ENCODE measurements at places on chromosomes 4 and X.

GRCh38 chrX:115533485-115533884 is 27.5 kb upstream of the PLS3 start:
- no peak for DNase-seq

- DNase-seq: no peak
Measured at GRCh38 chr4:145545538-145546174, 64.0 kb downstream of the SMAD1 start.

- DNase-seq: no peak
Measured at GRCh38 chr4:29734343-29735213, 985.6 kb upstream of the PCDH7 start.

DNA sequence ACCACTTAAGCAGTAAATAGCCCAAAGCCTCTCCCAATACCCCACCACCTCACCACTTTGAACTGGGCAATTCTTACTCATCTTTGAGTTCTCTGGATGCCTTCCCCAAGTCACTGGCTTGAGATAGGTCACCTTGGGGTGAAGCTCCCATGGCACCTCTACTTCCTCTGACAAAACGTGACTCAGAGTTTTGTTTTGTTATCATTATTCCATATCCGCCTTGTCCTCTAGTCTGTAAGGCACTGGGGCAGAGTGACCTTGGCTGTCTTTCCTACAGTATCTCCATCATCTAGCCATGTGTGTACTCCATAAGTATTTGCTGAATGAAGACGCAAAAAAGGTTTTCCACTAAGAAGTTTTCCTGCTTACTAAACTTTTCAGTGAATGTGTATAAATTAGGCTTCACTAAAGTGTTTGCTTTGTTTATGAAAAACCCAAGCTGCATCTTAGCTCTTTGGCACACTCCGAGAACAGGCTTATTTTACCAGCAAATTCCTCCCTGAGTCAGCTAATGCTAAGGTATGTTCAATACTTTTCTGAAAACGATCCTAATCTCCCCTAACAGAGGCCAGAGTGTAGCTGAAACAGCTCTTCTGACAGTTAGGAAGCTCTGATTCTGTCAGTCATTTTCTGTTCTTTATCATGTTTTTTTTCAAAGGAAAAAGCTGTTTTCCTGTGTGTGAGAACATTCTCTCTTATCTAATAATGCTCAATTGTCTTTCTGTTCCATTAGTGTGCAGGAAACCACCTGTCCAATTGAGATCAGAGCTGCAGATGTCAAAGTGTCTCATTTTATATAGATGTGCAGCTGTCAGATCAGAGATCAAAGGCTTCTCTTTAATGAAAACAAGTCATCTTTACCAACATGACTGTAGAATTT is 30.2 kb upstream of the TSPAN5 start:
- no peak for DNase-seq

GRCh38 chrX:39011454-39012221 is 210.4 kb downstream of the MID1IP1 start:
- no peak for DNase-seq

DNA sequence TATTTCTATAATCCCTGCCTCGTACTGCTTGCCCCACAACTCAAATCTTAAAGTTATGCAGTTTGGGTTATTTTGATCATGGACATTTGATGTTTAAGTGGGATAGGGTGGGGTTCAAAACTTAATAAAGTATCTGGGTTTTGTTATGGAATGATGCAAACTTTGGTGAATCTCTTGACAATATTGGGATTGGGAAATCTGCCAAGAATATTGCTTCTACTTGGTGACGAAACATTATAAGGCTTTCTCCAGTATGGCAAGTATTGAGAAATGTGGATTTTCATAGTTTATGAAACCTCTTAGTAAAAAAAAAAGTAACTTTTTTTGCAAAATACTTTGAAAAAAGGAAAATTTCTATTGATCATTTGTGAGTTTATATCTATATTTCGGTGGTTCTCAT is 130.8 kb upstream of the SFRP2 start:
- DNase-seq: no peak

- DNase-seq: no peak
Measured at GRCh38 chr4:188433741-188434315, 294.6 kb downstream of the TRIML1 start.

- no peak for DNase-seq
Measured at GRCh38 chr4:27381815-27382214, 521.2 kb downstream of the STIM2 start.

GRCh38 chr4:140408974-140409373 is 18.5 kb downstream of the CLGN start:
- no peak for DNase-seq

GRCh38 chr4:149785696-149786431 is 29.8 kb downstream of the IQCM start:
- no peak for DNase-seq

Measured in activated T-cell treated with anti-CD3 and anti-CD28 coated beads, Interleukin-2, amount 50 U/mL, for 48 hours (primary cell).